ENCODE measurements at places on chromosomes 13 and 19. TPM values are rescaled to one million over a fixed set of nuclear protein-coding genes. Genes with fewer than 3 reads are reported as not detected.

DNA sequence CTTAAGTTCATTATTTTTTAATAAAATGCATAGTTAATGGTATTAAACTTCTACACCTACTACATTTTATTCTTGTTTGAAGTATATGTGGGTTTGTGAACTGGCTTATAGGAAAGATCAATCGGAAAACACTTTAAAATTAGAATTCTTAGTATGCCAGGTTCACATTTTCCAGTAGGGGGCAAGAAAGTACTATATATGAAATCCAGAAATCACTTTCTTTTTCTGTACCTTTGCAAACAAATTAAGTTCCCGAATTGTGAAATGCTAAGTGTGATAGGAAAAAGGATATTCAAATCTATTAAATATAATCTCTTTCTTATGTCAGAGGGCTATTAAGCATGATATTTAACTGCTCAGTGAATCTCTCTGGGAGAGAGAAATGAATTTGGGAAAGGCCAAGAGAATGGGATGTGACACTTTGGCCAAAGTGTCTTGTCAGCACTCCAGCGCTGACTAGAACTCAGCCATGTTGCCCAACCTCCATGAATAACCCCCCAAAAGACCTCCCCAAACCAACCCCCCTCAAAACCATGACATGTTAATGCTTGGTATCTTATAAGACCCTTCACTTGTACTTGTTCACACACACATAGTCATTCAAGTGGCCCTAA, 122.6 kb upstream of the SLC10A2 start:
- ATAC-seq: no peak

GRCh38 chr13:35548790-35549189, 72.3 kb upstream of the MAB21L1 start:
- ATAC-seq: no peak

- no peak for ATAC-seq
Observed at GRCh38 chr13:94056362-94056990, 423.0 kb downstream of the DCT start.

DNA sequence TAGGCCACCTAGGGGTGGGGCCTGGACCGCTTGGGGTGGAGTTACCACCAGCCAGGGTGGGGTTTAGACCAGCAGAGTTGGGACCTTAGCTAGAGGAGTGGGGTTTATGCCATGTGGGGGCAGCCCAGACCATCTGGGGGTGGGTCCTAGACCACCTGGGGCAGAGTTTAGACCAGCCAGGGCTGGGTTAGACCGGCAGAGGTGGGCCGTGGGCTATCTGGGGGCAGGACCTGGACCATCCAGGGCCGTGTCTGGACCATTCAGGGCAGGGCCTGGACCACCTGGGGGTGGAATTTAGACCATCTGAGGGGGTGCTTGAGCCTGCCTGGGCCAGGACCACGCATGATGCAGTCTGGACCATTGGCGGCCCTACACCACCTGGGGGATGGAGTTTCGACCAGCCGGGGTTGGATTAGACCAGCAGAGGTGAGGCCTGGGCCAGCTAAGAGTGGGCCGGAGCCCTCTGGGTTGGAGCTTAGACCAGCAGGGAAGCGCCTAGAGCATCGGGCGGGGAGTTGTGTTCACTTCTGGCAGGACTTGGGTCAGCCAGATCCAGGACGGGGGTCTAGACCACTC, 10.0 kb upstream of the CACNG6 start:
- ATAC-seq: no peak

- no peak for ATAC-seq
Observed at GRCh38 chr13:37351211-37351610, 245.7 kb upstream of the CSNK1A1L start.

- no peak for ATAC-seq
Observed at GRCh38 chr19:11574689-11575088, 2.8 kb downstream of the ACP5 start.

- ATAC-seq: no peak
Observed at GRCh38 chr19:15463861-15464371, 428 bp downstream of the RASAL3 start.

DNA sequence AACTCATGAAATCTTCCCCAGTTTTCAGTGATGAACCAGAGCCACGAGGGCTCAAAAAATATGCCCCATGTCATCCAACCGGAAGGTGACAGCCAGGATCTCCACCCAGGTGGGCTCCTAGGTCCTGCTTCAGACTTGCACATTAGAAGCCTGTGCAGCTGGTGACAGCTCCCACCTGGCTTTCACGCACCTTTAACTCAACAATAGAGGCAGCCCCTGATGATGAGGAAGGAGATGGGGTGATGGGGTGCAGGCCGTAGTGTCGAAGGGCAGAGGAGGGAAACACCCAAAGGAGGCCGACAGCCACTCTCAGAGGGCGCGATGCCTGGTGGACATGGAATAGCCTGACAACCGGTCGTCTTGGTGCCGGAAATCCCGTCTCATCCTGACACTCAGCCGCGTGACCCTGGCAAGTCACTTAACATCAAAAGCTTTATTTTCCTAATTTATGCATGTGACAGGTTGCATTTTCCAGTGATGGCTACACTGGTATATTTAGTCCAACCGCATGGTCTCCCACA, 118.0 kb downstream of the SOX1 start:
- no peak for ATAC-seq

- no peak for ATAC-seq
Observed at GRCh38 chr13:110195547-110196485, 111.1 kb downstream of the COL4A1 start.

DNA sequence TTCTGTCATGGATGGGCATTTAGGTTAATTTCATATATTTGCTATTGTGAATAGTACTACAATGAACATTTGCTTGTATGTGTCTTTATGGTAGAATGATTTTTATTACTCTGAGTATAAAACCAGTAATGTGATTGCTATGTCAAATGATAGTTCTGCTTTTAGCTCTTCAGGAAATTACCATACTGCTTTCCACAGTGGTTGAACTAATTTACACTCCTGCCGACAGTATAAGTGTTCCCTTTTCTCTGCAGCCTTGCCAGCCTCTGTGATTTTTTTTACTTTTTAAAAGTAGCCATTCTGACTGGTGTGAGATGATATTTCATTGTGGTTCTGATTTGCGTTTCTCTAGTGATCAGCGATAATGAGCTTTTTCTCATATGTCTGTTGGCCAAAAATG, 6.5 kb downstream of the SIGLEC7 start:
- ATAC-seq: no peak

DNA sequence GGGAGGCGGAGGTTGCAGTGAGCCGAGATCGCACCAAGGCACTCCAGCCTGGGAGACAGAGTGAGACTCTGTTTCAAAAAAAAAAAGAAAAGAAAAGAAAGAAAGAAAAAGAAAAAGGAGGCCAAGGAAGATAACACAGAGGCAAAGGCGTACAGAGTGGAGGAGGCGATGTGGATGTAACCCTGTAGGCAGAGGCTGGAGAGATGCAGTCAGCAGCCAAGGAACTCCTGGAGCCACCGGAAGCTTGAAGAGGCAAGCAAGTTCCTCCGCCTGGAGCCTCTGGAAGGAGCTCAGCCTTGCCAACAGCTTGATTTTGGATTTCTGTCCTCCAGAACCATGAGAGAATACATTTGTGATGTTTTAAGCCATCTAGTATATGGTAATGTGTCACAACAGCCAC, 6.7 kb upstream of the CCDC8 start:
- ATAC-seq: no peak

GRCh38 chr19:40716031-40716481, 630 bp downstream of the COQ8B start:
- ATAC-seq: peak; percentile 0

DNA sequence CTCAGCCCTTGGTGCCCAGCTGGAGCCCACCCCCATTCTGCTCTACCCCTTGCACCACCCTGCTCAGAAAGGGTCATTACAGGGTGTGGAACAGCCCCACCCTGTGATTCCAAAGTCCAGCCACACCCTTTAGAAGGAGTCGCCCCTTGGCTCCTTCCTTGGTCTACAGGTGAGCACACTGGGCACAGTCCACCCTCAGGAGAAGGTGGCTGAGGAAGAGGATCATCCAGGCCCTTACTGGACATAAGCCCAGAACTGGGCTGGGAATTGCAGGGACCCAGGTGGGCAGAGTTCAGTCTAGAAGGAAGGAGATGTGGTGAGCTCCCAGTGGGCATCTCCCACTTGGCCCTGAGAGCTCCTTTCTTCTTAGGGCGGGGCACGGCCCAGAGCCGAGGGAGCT, 8.6 kb downstream of the SLC46A3 start:
- no peak for ATAC-seq

- no peak for ATAC-seq
Observed at GRCh38 chr13:106416645-106417044, 118.8 kb downstream of the EFNB2 start.

- peak; percentile 38 for ATAC-seq
Observed at GRCh38 chr13:25432691-25433090, 60.9 kb downstream of the ATP8A2 start.

DNA sequence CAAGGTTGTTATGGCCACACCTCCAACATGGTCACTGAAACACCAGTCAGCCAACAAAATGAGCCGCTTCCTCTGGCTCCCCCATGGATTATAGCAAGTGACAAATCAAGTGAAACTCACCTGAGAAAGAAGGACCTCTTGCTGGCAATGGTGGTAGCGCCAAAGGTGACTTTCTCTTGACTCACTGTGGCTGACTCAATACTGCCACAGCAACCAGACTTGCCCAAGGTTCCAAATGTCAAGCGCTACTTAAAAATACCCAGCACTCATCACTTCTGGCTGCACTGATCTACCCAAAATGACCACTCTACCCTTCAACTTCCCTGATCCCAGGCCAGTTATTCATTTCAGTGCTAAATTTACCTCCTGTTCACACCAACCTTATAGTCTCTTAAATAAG, 495.5 kb downstream of the FOXO1 start:
- no peak for ATAC-seq

GRCh38 chr19:45306040-45306439, 16.6 kb downstream of the CKM start:
- no peak for ATAC-seq

GRCh38 chr19:52635786-52636570, 2.2 kb downstream of the ZNF83 start:
- ATAC-seq: no peak

GRCh38 chr19:46972311-46972710, 47.3 kb upstream of the NPAS1 start:
- no peak for ATAC-seq

Gene SMIM44
- not detected for total RNA-seq

Gene PDX1
- 0.26 TPM for total RNA-seq

Gene DDX39A
- 64.2 TPM for total RNA-seq

Gene RPS19
- total RNA-seq: 2,402 TPM

Gene RFX1
- 4.9 TPM for total RNA-seq

Gene ZNF540
- 10.7 TPM for total RNA-seq

Gene MICU2
- total RNA-seq: 44.1 TPM

Gene CRX
- total RNA-seq: 0.50 TPM

Gene CADM4
- total RNA-seq: 74.4 TPM

Gene LGALS14
- total RNA-seq: not detected
